Occipital lobe (tissue), 3 donors: ENCODE measurements at places on chromosomes 7 and 10. TPM values are rescaled to one million over a fixed set of nuclear protein-coding genes. Genes with fewer than 3 reads are reported as not detected.

Gene SH2B2
- 11.9 TPM for total RNA-seq

Gene PDK4
- 11.7 TPM for total RNA-seq

Gene CLCN1
- under 0.01 TPM for total RNA-seq

GRCh38 chr10:112701211-112701877 lies 248.7 kb upstream of the TCF7L2 start:
- no peak for DNase-seq

DNA sequence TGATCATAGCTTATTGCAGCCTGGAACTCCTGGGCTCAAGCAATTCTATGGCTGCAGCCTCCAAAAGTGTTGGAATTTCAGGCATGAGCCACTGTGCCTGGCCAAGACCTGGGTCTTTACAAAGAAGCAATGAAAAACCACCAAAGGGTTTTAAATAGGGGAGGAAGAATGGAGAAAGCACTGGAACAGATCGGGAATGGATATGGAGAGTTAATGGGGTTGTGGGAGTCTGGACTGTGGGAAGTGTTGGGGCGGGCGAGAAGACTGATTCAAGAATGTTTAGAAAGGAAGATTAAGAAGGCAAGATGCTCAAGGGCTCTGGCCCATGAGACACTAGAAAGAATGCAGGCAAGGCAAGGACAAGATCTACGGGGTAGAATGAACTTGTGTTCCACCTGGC lies 98.5 kb downstream of the CARD11 start:
- DNase-seq, result no peak

DNA sequence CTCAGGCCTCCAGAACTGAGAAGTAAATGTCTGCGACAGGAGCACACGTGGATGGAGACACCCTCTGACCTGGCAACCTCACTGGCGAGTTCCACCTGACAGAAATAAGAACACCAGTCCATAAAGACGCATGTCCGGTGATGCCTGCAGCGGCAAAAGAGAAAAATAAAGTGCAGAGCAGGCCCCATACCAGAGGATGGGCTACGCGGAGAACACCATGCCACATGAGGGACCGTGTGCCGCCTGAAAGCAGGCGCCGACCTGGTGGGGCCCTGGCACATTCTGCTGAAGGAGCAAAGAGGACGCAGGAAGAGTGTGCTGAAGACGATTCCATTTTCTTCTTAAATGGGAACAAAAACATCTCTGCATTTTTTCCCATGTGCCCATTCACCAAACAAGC lies 105.0 kb downstream of the VIPR2 start:
- DNase-seq, result no peak

GRCh38 chr7:116557066-116557585 lies 32.3 kb downstream of the CAV1 start:
- DNase-seq, result no peak

DNA sequence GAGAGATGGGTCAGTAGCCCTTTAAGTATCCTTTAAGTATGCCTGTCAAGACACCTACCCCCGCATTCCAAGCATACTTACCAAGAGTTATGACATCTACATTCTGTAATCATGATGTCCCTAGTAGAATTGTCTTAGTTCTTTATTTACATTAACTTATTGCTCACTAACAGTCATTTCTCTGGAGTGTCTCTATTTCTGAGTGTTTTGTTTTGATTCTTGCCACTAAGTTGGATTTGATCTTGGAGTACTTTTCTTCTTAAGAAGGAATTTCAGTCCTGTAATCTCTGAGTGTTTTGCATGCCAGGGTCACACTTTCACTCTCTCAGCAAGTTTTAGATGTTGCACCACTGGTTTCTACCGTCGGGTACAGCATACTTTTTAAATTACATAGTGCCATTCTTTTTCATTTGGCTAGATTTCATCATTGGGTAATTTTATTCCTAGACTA lies 1053.9 kb downstream of the KCNMA1 start:
- DNase-seq, result no peak

Gene RNF148
- 0.78 TPM for total RNA-seq

Gene CDHR3
- total RNA-seq, result 16.1 TPM

Gene FZD1
- 10.0 TPM for total RNA-seq

GRCh38 chr7:150788474-150789269 lies 11.5 kb downstream of the TMEM176B start:
- no peak for DNase-seq

DNA sequence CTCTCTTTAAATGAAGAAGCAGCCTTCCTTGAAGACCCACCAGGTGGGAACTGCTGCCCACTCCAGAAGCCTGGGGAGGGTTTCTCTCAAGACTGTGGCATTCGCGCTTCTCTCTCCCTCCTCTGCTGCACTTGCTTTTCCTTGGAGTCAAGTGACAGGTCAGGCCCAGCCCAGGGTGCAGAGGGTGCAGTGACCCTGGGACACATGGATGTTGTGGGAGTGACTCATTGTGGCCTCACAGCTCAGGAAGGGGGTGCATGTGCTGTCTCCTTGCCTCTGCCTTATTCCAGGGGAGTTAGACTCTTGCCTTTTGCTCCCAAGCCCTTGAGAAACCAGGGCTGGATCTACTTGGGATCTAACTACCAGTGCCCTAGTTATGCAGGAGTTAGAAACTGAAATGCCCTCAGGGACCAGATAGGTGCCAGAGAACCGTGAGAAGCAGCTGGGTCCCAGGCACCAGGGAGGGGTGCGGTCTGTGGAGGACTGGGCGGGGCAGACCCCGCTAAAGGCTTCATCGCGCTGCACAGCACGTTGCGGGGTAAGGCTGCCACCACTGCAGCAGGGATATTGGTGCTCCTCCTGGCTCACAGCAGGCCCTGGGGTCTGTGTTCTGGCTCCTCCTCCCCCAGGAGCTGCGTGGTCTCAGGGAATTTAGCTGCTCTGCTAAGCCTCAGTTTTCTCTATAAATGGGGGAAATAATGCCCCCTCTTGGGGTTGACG lies 11.4 kb downstream of the FAM241B start:
- no peak for DNase-seq

DNA sequence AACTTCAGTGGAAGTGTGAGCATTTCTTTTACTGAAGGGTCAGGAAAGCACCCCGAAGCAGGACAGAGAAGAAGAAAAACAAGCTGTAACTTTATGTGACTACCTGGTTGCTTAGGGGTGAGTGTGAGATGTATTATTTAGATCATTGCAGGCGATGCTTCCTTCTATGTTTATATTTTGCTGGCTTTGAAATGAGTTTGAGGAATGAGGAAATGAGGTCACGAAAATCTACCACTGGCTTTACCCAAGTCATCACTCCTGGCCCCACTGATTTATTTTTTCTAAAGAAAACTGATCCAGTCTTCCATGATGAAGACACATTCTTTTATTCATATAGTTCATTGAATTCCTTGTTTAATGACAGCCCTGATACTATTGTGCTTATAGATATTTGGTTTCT lies 716.6 kb upstream of the FZD8 start:
- DNase-seq, result no peak

DNA sequence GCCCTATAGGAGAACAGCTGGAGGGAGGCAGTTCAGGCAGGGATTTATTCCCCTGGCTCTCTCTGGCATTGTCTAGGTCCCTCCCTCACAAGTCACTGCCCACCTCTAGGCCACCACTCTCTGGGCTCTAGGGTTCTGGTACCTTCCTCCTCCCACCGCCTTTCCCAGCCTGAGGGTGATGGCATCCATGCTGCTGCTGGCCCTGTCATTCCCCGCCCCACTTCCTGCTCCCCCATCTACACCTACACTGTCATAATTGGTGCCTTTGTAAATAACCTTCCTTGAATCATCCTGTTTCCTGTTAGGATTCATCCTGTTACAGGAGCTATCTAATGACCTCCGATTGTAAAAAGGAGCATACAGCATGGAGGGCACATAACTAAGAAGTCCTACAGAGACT lies 303.3 kb upstream of the COBL start:
- no peak for DNase-seq

Gene KNDC1
- 5.9 TPM for total RNA-seq

- no peak for DNase-seq
Measured at GRCh38 chr7:137747359-137748031, 99.3 kb downstream of the DGKI start.

Gene MKX
- 0.94 TPM for total RNA-seq

GRCh38 chr10:88433565-88434186 lies 149.4 kb downstream of the RNLS start:
- DNase-seq, result no peak

Gene VSIR
- total RNA-seq, result 8.1 TPM

DNA sequence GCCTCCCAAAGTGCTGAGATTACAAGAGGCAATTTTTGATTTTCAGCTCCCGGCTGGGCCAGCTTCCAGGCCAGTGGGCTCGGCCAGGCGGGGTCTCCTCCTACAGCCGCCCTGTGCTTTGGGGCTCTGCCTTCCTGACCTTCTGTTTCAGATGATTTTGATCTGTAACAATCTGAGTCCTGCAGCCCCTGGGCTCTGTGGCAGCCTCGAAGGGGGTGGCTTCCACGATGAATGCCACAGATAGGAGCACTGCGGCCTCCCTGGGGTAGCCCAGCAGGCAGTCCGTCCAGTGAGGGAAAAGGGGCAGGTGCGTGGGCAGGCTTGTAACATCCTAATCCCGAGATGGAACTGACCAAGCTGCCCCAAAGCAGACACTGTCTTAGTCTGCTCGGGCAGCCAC lies 177.5 kb downstream of the DNAJB6 start:
- no peak for DNase-seq

Gene TMEM176A
- 0.47 TPM for total RNA-seq

- DNase-seq, result no peak
Measured at GRCh38 chr10:122435212-122435827, 19.1 kb upstream of the ARMS2 start.

- DNase-seq, result no peak
Measured at GRCh38 chr10:29117781-29118180, 171.1 kb upstream of the LYZL1 start.

GRCh38 chr7:1859266-1860035 lies 189.4 kb downstream of the ELFN1 start:
- DNase-seq, result no peak

Gene GIGYF1
- total RNA-seq, result 15.4 TPM

DNA sequence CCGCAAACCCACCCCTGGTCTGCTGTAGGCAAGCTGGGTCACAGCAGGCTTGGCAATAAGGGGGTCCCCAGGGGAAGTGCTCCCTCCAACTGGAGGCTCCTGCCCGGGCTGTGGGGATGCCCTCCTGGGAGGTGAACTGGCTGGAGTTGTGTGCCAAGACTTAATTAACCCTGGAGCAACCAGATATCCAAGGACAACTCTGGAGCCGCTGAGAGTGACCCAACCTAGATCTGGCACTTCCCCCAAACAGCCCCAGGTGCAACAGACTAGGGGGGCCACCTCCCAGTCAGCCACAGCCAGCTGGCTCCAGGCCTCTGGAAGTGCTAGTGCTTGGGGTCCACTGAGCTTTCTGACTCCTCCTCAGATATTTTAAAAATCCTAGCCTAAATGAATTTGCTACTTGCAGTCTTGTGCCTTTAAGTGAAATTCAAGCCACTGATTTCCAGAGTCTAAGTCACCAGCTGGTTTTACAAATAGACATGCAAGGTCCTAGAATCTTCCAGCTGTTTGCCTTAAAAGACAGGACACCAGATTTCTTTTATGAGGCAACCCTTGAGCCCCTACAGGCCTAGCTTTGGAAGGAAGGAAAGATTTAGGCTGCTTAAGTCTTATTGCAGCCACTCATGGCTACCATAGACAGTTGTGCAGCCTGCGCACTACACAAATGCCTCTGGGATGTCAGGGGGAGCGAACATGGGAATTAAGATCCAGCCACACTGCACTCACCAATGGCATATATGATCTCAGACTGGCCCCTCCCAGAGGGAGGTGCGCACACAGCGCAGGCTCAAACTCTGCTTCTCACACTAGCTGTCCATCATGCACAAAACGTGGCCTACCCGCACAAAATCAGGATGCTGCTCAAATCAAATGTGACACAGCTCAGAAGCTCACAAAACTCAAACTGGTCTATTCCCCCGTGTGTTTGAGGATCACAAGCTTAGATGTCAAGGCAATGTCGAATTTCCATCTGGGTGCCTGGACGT lies 42.6 kb upstream of the MYL10 start:
- DNase-seq, result no peak

Gene VIPR2
- total RNA-seq, result 0.47 TPM

DNA sequence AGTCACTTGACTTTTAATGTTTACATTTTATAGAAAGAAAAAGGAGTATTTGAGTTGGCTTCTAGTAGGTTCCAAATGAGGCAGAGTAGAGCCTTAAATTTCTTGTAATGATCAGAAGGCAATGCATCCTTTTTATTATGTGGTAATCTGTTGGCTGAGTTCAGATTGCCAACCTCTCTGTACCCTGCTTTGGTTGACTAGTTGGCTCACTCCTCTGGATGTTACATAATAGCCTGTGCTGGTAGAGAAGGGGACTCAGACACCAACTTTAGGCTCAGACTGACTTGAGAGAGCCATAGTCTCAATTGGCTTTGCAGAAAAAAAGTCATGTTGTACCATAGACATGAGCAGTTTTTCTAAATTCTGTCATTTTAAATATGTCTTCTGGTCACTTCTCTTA lies 46.8 kb upstream of the GLCCI1 start:
- no peak for DNase-seq

Gene MORN4
- 36.8 TPM for total RNA-seq

DNA sequence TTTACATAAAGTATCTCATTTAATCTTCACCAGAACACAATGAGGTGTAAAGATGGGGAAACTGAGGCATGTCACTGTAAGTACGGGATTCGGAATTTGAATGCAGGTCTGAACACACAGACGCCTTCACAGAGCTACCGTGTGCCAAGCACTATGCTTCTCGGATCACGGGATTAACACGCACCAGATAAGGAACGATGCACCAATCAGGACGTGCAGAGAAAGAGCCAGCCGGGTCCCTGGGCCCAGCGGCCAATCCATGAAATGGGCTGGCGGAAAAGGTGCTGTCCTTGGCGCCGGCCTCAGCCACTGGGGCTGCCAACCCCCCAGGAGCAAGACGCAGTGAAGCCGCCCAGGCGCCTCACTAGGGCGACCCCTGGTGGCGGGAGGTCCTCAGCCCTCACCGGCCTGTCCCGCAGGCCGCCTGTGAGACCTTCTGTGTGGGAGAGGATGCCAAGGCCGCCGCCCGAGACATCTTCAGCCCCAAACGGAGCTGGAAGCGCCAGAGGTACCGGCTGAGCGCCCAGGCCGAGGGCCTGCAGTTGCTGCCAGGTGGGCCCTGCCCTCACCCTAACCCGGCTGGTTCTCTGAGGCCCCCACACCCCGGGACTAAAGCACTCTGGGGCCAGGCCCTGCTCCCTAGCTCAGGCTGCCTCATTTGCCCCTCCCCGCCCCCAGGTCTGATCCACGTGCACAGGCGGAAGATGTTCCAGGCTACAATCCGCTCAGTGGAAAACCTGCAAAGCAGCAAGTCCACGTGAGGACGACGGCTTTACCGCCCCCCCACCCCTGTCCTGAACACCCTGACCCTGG lies 15.6 kb downstream of the ATG9B start:
- peak; percentile 13 for DNase-seq

Gene ABCC2
- 0.16 TPM for total RNA-seq
